ENCODE measurements at places on chromosomes 13 and 19. TPM values are rescaled to one million over a fixed set of nuclear protein-coding genes. Genes with fewer than 3 reads are reported as not detected.

- no peak overlapping the region for H3K4me3 ChIP-seq
- no peaks in the 10 kb centered on the region for H3K36me3 ChIP-seq
- no peak for DNase-seq
- no peaks in the 10 kb centered on the region for H3K4me1 ChIP-seq
- no peak overlapping the region for H3K27ac ChIP-seq
- no peaks in the 10 kb centered on the region for H3K27me3 ChIP-seq
Observed at GRCh38 chr19:35048911-35049411, 7.4 kb downstream of the HPN start.

ZNF415 gene
- 12.0 TPM for polyA plus RNA-seq

- DNase-seq: no peak
- no peak overlapping the region for H3K27ac ChIP-seq
- no peaks in the 10 kb centered on the region for H3K36me3 ChIP-seq
- H3K4me1 ChIP-seq: no peaks in the 10 kb centered on the region
Observed at GRCh38 chr13:36862722-36863121, 43.7 kb downstream of the RFXAP start.

DNA sequence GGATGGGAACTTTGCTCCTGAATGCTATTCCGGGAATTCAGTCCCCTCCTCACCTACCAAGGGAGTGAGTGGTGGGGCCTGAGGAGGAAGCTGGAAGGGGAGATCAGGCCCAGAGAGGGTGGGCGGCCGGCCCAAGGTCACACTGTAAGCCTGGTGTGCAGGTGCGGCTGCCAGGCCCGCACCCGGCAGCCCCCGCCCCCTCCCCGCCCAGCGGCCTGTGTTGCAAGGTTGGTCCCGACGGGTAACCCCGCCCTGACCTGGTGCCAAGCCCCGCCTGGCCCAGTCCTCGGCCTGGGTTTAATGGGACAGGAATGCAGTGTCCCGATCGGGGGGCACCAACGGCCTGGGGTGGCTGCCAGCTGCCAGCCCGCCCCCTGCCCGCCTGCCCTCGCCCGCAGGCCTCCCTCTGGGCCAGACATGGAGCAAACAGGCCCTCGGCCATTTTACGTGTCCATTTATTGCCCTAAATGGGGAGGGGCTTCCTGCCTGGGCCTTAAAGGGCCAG, 5.5 kb downstream of the ZBTB7A start:
- peak overlapping the region; percentile 31 for H3K4me3 ChIP-seq
- H3K27ac ChIP-seq: peak overlapping the region; percentile 85
- H3K27me3 ChIP-seq: no peaks in the 10 kb centered on the region
- no peaks in the 10 kb centered on the region for H3K36me3 ChIP-seq
- DNase-seq: peak; percentile 80
- peaks cover 52% of the 10 kb centered on the region for H3K4me1 ChIP-seq

- H3K4me3 ChIP-seq: no peak overlapping the region
- no peaks in the 10 kb centered on the region for H3K4me1 ChIP-seq
- DNase-seq: no peak
Observed at GRCh38 chr19:52516191-52516590, 11.3 kb upstream of the ZNF808 start.

- no peaks in the 10 kb centered on the region for H3K27me3 ChIP-seq
- no peak overlapping the region for H3K4me3 ChIP-seq
- DNase-seq: no peak
- no peaks in the 10 kb centered on the region for H3K36me3 ChIP-seq
- H3K27ac ChIP-seq: peak overlapping the region; percentile 16
Observed at GRCh38 chr13:75372517-75372916, 109.5 kb downstream of the TBC1D4 start.

DNA sequence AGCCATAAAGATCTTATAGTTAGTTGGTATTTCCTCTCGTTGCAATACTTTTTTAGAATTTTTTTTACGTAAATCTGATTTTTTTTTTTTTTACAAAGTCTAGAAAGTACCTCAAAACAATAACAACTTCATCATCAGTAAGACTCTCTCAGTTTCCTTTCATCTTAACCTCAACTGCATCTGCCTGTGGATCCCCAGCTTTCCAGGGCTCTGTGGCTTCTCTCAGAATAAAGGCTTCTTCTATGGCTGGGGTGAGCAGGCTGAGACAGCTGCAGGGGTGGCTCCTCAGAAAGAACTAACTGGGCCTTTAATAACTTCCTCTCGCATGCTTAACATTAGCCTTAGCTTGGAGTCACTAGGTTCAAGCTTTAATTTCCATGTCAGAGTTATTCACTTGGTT, 4.2 kb downstream of the ZNF506 start:
- no peaks in the 10 kb centered on the region for H3K36me3 ChIP-seq
- no peak overlapping the region for H3K27ac ChIP-seq
- no peaks in the 10 kb centered on the region for H3K27me3 ChIP-seq
- no peak overlapping the region for H3K4me3 ChIP-seq
- H3K4me1 ChIP-seq: peaks cover 1% of the 10 kb centered on the region

- H3K4me1 ChIP-seq: no peaks in the 10 kb centered on the region
- H3K27me3 ChIP-seq: no peaks in the 10 kb centered on the region
- no peak overlapping the region for H3K4me3 ChIP-seq
- DNase-seq: no peak
- H3K36me3 ChIP-seq: no peaks in the 10 kb centered on the region
Observed at GRCh38 chr13:32549788-32550187, 11.2 kb upstream of the N4BP2L2 start.

- peak overlapping the region; percentile 78 for H3K27ac ChIP-seq
- peak; percentile 36 for DNase-seq
- peak overlapping the region; percentile 74 for H3K4me3 ChIP-seq
- H3K4me1 ChIP-seq: peaks cover 26% of the 10 kb centered on the region
- H3K27me3 ChIP-seq: no peaks in the 10 kb centered on the region
Observed at GRCh38 chr19:12997967-12998940, 3.0 kb downstream of the NFIX start.

DNA sequence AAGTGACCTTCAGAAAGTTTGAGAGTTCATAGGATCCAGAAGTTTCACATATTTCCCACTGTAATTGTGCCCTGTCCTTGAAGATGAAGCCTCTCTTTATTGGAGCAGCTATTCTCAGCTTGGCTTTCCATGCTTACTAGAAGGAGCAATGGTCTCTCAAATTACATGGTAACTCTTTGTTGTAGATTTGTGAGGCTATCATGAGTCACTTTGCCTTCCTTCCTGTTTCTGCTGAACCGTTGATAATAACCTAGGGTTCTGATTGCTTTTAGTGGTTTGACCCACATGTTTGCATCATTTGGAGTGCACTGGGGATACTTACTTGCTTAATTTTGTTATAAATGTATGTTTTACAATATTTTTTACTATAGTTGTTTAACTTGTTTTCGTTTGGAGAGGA, 772.9 kb upstream of the SLITRK6 start:
- no peaks in the 10 kb centered on the region for H3K4me1 ChIP-seq
- no peaks in the 10 kb centered on the region for H3K36me3 ChIP-seq
- no peaks in the 10 kb centered on the region for H3K27me3 ChIP-seq
- DNase-seq: no peak

DNA sequence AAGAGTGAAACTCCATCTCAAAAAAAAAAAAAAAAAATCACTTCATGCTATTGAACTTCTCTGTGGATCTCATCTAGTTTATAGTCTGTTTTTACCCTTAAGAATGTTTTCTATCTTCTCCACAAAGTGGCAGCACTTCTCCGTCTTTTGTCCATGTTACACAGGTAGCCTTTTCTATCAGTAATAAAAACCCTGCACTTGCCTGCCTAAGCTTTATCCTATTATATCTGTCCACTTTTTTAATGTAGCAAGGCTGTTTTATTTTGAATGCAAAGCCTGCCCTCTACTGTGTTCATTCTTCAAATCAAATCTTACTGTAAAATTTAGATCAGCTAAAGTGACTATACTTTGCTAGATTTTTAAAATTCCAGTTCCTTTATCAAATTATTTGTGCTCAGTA, 124.0 kb downstream of the STOML3 start:
- no peak overlapping the region for H3K27ac ChIP-seq
- no peaks in the 10 kb centered on the region for H3K4me1 ChIP-seq
- no peak for DNase-seq
- no peaks in the 10 kb centered on the region for H3K36me3 ChIP-seq
- no peak overlapping the region for H3K4me3 ChIP-seq
- no peaks in the 10 kb centered on the region for H3K27me3 ChIP-seq

DNA sequence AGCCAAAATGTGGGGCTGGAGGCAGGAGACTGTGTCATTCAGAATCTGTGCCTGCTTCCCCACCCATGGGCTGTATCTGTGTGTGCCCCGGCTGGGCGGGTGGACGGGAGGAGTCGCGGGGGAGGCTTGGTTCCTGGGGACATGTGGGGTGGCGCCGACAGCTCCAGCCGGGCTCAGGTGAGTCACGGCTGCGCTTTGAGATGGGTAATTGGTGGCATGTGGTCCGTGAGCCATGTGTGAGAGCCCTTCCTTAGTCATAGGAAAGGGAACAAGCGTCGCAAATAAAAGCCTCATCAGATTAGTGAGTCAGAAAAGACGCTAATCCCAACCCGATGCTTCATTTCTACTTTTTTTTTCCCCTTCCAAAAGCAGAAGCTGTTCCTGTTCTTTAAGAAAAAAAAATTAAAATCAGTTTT, 118.6 kb upstream of the ZNF536 start:
- no peaks in the 10 kb centered on the region for H3K4me1 ChIP-seq
- H3K27ac ChIP-seq: no peak overlapping the region
- no peaks in the 10 kb centered on the region for H3K36me3 ChIP-seq
- DNase-seq: no peak
- H3K4me3 ChIP-seq: no peak overlapping the region

DNA sequence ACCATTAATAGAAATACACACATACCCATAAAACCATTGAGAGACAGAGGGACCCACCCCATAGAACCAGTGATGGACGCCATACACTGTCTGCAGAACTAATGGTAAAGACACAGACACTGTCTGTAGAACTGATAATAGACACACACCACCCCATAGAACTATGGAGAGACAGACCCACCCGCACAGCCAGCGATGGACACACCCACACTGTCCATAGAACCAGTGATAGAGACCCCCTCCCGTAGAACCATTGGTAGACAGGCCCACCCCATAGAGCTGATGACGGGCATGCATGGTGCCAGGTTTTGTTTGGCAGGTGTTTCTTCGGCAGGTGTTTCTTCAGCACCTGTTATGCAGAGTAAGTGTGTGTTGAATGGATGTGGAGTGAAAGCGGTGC, 88.3 kb upstream of the TEX29 start:
- no peak overlapping the region for H3K27ac ChIP-seq
- H3K4me3 ChIP-seq: no peak overlapping the region
- no peaks in the 10 kb centered on the region for H3K36me3 ChIP-seq
- no peak for DNase-seq

DNA sequence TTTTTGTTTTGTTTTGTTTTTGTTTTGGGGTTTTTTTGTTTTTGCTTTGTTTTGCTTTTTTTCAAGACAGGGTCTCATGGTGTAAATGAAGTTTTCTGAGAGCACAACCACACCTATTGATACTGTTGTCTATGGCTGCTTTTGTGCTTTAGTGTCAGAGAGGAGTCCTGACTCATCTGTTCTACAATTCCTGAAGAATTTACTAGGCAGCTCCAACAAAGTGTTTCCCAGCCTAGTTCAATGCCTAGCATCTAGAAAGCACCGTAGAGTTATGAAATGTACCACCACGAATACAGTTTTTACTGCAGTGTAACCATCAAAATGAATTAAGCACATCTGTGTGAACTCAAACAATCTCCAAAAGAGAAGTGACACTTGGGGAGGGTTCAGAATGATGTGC, 21.2 kb downstream of the SAFB start:
- peaks cover 1% of the 10 kb centered on the region for H3K4me1 ChIP-seq
- no peaks in the 10 kb centered on the region for H3K27me3 ChIP-seq
- H3K4me3 ChIP-seq: no peak overlapping the region
- DNase-seq: no peak
- H3K27ac ChIP-seq: no peak overlapping the region
- H3K36me3 ChIP-seq: no peaks in the 10 kb centered on the region
